ENCODE measurements at places on chromosomes 4 and X.

DNA sequence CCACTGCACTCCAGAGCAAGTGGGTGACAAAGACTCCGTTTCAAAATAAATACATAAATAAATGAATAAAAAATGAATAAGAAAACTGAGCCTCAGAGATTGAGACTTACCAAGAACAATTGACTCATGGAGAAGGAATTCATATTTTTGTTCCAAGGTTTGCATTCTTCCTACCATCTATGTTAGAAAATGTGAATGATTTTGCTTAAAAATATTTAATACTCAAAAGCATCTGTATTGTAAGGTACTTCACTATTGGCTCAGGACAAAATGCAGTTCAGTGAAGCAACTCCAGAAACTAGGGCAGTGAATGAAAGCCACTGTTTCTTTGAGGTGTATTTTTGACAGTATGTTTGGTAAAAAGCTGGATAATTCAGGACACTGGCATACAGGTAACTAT is 54.1 kb downstream of the XAGE2 start:
- no peak for DNase-seq

DNA sequence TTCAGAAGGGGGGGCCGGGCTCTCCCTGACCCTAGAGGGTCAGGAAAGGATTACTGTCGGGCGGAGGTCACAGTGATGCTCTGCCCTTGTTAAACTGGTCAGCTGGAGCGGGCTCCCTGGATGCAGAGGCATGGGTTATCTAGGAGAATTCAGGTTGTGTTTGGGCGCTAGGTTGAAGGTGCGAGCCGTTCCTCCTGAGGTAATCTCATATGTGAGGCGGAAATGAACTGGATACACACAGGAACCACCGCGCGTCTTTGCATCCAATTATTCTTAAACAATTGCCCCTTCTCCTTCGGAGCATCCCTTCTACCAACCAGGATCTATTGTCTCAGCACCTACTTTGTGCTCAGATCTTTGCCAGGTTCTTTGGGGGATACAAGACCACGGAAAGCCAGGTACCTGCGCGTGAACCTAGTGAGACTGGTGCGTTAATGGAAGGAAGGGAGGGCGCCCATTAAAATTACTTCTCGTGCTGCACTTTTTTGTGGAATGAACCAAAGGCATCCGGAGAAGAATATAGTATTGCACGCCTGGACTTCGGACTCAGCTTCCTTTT is 28.4 kb downstream of the HAND2 start:
- DNase-seq = no peak

DNA sequence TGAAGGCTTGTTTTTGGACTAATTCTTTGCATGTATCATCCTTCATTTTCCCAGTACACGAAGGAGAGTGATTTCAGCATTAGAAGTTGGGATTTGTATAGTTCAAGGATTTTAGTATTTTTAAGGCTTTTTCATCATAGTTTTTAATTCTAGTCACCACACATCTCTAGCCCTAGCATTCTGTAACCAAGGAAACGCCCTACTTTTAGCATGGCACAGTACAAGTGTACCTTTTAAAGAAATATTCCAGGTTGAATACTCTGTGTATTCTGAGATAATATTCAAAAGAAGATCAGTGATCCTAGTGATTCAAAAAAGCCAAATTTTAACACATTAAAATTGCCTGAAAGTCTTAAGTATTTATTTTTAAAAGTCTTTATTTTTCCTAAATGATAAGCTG is 150.5 kb downstream of the RAP1GDS1 start:
- no peak for DNase-seq

DNA sequence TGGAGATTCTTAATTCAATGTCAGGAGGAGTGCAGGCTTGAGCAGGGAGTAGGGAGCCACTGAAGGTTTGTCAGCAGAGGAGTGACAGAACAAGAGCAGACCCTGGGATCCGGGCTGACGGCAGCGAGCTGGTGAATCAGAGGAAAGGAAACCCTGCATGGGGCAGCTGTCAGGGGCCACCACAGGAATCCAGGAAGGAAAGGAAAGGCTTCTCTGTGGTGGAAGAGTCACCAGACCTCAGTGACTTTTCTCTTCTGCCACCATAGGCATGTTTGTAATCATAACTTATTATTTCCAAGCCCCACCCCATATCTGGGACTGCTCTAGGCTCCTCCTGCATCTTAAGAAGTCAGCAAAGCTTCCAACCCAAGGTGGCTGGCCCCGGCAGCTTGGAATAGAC is 150.9 kb downstream of the BCOR start:
- DNase-seq = no peak

DNA sequence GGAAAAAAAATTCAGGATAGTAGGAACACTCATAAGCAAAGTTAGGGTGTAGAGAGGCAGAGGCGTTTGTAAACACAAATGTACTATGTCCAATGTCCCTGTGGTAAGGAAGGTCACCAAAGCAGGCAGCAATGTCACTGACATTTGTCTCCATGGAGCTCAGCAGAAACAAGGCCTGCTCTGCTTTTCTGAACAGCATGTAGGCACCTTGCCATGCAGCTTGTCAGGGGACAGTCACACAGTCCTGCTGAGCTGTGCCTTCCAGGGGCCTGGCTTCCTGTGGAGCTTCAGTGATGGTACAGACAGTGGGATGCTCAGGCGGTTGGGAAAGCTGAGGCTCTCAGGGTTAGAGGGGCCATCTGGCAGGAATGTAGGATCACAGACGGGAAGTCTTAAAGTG is 74.5 kb upstream of the HS3ST1 start:
- no peak for DNase-seq

GRCh38 chr4:99156992-99157391 is 12.9 kb upstream of the ADH4 start:
- no peak for DNase-seq

DNA sequence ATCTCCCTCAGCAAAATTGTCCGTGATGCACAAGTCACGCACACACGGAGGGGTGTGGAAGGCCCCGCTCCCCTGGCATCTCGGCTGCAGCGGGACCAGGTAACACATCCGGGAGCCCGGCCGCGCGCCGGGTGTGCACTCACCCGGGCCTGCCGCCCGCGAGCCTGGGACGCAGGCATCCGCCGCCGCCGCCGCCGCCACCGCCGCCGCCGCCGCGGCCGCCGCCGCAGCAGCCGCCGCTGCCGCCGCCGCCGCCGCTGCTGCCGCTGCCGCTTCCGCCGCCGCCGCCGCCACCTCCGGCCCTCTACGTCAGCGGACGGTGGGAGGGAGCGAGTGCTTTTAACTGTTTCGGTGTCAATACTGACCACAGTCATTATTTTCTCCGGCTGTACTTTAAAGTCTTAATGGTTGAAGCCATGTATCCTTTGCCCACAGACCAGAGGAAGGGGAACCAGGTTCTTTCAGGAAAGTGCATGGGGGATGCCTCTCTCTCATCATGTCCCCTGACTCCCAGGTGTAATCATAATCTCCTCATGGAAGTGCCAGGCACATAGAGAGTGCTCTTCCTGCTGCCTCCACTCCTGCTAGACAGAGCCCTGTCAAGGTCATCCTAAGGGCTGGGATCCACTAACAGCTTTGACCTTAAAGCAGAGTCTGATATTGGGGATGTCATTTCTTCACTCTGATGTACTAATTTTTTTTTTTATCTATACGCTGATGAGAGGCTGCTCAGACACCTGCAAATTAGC is 38.0 kb downstream of the MAGEE2 start:
- peak; percentile 26 for DNase-seq

All from right lung (tissue), 10 donors.